ENCODE measurements at places on chromosomes 7 and 10.

DNA sequence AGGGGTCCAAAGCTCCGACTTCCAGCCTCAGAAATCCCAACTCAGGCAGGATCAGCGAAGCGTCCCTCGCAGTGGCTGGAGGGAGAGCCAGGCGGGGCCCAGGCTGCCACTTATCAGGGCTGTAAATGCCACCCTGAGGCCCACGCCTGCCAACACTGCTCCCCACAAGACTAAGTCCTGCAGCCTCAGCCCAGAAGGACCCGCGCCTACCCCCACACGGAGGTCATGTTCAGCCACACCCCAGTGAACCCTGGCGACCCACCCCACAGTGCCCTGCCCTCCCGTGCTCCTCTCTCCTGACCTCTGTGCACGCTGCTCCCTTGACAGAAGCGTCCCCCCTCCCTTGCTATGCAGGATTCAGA, 3.2 kb downstream of the PSMG3 start:
- DNase-seq, result no peak

DNA sequence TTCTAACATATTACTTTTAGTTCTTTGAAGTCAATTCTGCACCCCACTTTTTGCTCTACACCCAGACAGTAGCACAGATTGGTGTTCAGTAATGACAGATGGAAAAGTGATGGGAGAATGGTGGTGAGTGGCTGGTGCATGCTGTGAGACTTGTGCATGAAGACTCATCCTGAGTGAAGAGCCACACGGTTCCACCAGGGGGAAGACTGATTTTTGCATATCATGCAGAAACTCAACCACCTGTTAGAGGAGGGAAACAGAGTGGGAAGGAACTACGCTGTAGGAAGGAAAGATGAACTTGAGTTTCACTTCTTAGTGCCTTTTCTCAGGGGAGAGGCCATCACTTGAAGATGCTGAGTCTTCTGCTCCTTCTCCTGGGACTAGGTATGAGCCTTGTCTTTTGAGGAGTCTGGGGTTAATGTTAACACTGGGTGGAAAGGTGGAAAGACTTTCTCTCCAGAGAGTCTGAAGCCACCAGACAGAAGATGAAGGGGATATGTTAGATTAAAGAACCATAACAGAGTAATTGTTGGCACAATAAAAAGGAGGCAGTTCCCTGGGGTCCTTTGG, 9.3 kb upstream of the PRSS1 start:
- no peak for DNase-seq

DNA sequence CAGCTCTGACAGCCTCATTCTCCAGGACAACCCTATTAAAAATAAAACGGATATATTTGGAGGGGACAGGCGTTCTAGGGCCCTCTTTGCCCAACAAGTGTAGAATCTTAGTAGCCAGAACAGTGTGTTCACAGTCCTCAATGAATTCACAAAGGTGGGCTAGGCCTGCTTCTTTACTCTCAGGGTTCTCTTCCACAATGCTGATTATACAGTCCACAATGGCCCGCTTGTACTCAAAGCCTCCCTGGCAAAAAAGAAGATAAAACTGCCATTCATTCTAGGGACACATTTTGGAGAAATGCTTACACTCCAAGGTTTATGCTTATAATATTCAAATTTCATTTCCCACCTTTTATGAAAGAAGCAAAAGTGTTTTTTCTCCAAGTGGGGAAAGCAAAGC, 62.6 kb downstream of the MEST start:
- DNase-seq, result no peak

- no peak for DNase-seq
These were observed 431.2 kb downstream of the PAXIP1 start for GRCh38 chr7:154571772-154572171.
